ENCODE measurements at places on chromosomes 1 and 21.
A peak's percentile ranks its signal among the peaks of the same experiment; 100 is the strongest.

DNA sequence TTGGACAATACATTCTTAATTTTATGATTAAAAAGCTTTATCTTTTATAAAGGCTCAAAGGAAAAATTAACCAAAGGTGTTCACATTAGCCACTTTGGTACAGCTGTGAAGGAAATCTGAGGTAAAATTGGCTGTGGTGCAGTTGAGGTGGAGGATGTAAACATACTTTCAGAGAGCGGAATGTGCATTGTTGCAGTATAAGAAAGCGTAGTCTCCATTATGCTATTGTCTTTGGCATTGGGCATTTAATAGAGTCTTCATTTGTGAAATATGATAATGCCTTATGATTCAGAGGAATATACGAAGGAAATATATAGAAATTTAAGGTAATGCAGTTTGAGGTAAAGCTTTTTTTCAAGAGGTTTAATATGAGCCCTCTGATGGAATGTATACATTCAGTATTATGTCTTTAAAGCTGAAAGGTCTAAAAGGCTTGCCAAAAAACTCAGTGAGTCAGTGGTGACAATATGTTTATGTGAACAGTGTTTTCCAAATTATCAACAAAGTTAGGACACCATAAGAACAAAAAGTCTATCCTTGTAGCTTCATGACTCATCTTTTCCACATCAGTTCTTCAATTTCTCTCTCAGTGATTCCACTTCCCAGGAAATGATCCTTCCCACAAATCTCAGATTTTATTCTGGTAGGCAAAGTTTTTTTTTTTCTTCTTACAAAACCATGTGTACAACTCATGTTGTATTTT, 26.9 kb upstream of the DDR2 start:
- DNase-seq = peak; percentile 90

GRCh38 chr1:162029157-162029556, 5.5 kb upstream of the OLFML2B start:
- no peak for DNase-seq

GRCh38 chr1:19003371-19004290, 47.2 kb upstream of the IFFO2 start:
- DNase-seq = no peak

- DNase-seq = peak; percentile 25
Measured at GRCh38 chr21:43716376-43717165, 2.4 kb upstream of the PDXK start.

DNA sequence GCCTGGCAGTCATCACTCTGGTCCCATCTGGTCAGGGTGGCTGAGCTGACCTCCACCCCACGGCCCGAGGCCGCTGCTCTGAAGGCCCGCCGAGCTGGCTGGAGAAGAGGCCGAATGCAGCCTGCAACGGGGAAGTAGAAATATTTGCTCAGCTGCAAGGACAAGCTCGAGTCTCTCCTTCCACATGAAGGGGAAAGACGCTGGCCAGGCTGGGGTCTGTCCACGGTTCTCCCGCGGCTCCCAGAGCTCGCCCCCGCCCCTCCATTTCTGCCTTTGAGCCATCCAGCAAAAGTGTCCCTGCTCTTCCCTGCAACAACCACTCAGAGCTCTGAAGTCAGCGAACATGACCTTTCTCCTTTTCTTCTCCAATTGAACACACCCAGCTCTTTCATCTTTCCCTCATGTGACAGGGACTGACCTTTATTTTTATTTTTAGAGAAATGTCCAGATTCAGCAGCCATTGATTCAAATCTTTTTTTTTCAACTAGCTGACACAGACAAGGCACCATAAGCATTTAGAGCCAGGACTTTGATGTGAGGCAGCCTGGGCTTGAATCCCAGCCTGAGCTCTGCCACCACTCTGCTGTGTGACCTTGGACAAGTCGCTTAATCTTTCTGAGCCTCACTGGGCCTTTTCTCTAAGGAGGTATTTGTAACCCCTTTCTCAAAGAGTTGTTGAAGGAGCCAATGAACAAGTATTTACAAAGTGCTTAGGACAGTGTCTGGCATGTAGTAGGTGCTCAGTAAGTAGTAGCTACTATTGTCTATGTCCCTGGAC, 149.3 kb upstream of the WNT4 start:
- no peak for DNase-seq

DNA sequence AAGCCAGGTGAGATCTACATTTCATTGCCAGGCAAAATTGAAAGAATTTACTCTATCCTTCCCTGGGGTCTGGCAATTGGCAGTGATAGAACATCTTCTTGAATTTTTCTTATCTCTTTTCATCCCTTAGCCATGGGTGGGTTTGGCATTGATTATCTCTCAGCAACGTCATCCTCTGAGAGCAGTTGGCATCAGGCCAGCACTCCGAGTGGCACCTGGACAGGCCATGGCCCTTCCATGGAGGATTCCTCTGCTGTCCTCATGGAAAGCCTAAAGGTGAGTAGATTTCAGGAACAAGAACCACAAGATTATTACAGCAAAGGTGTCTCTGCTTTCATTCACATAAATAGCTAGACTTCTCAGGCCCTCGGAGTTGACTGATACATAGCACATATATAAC, 39.3 kb downstream of the NCF2 start:
- DNase-seq = no peak

DNA sequence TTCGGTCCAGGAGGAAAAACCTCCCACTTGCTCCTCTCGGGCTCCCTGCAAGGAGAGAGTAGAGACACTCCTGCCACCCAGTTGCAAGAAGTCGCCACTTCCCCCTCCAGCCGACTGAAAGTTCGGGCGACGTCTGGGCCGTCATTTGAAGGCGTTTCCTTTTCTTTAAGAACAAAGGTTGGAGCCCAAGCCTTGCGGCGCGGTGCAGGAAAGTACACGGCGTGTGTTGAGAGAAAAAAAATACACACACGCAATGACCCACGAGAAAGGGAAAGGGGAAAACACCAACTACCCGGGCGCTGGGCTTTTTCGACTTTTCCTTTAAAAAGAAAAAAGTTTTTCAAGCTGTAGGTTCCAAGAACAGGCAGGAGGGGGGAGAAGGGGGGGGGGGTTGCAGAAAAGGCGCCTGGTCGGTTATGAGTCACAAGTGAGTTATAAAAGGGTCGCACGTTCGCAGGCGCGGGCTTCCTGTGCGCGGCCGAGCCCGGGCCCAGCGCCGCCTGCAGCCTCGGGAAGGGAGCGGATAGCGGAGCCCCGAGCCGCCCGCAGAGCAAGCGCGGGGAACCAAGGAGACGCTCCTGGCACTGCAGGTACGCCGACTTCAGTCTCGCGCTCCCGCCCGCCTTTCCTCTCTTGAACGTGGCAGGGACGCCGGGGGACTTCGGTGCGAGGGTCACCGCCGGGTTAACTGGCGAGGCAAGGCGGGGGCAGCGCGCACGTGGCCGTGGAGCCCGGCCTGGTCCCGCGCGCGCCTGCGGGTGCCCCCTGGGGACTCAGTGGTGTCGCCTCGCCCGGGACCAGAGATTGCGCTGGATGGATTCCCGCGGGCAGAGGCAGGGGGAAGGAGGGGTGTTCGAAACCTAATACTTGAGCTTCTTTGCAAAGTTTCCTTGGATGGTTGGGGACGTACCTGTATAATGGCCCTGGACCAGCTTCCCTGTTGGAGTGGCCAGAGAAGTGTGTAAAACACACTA, 45.3 kb downstream of the MRPL39 start:
- DNase-seq = peak; percentile 81

- no peak for DNase-seq
Measured at GRCh38 chr1:191969290-191969689, 189.0 kb upstream of the RGS18 start.

DNA sequence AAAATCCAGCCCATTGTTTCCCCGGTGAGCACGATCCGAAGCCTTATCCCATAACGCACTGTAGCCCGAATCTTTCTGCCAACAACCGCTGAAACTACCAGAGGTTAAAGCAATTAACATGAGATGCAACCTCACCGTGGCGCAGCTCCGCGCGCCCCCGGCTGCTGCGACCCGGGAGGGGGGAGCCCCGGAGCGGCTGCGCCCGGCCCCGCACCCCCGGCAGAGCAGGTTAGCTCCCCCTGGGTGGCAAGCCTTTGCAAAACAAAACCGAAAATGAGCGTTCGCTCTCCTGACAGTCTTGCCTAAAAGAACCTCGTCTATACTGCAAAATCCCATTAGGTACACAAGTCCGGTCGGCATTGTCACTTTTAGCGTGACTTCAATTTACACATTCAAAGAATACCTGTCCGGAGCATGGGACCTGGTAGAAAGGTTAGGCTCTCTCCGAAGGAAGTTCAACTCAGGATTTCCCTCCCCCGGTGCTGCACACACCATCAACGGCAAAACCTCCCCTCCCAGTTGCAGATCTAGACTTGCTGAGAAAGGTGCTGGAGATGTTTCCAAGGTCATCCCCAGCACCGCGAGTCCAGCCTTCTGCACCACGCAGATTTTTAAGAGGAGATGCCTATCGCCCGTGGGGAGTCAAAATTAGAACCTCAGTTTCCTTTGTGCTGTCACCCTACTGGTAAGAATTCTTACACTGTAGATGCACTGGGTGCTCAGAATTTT, 107.5 kb downstream of the ZNF281 start:
- peak; percentile 69 for DNase-seq

- DNase-seq = peak; percentile 51
Measured at GRCh38 chr1:85998105-85998855, 158.3 kb downstream of the COL24A1 start.

DNA sequence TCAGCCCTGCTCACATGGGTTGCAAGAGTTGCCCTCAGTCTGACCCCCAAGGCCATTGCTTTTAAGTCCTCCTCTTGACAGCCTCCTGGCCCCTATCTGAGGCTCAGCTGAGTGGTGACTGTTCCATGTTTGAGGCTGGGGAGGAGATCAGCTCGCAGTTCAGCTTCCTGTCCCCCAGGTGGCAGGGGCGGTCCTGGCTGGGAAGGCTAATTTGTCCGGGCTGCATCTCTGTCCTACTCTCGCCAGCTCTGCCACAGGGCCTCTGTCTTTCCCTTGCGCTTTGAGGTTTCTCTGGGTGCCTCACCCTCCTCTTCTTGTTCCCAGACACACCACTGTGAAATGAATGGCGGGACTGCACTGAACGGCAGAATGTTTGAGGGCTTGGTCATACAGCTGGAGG, 157.3 kb downstream of the KCNJ6 start:
- peak; percentile 65 for DNase-seq

Measured in adipocyte (in vitro differentiated cells).